ENCODE measurements at places on chromosomes 4 and X.
A peak's percentile ranks its signal among the peaks of the same experiment; 100 is the strongest.

DNA sequence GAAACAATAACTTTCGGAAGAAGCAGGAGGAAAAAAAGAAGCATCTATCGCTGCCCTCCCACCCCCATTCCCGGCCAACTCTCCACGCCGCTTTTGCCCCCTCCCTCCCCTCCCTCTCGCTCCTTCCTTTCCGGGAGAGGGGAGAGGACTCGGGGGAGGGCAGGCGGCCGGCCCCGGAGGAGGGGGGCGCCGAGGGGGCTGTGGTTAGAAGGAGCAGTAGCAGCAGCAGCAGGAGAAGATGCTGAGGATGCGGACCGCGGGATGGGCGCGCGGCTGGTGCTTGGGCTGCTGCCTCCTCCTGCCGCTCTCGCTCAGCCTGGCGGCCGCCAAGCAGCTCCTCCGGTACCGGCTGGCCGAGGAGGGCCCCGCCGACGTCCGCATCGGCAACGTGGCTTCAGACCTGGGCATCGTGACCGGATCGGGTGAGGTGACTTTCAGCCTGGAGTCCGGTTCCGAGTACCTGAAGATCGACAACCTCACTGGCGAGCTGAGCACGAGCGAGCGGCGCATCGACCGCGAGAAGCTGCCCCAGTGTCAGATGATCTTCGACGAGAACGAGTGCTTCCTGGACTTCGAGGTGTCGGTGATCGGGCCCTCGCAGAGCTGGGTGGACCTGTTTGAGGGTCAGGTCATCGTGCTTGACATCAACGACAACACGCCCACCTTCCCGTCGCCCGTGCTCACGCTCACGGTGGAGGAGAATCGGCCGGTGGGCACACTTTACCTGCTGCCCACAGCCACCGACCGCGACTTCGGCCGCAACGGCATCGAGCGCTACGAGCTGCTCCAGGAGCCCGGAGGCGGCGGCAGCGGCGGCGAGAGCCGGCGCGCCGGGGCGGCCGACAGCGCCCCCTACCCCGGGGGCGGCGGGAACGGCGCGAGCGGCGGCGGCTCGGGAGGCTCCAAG lies 1.3 kb downstream of the PCDH7 start:
- DNase-seq: no peak

DNA sequence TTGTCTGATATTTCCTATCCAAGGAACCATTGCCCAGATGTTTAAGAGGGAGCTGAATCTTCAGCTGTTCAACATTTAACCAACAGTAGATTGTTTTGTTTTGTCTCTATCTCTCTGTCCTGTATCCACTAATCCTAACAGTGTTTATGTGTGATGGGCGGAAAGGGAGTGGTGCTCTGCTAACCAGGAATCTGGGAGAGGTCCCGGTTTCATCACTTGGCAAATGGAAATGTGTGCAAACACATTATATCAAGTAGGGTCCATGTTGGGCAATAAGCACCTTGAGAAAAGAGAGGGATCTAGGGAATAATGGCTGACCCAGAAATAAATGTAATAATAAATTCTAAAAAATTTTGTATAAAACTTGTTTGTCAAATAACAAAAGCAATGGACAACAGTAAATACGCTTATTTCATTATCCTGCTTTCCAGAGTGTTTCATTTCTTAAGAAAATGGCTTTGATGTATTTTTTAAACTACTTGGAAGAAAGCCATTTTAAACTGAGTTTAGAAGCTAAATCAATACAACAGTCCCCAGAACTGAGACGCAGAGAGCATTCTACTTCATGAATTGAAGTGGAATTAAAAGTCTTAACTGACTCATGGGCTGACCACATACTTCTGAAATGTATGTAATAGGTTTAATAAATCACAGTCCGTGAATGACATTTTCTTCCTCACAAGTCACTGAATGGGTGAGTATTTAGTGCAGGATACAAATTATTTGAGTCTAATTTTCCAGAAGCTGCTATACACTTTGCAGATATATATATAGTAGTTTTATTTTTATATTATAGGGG lies 55.8 kb downstream of the EMCN start:
- DNase-seq: no peak

- DNase-seq: no peak
Measured at GRCh38 chr4:91330555-91331137, 973.1 kb upstream of the GRID2 start.

GRCh38 chr4:173013232-173013930 lies 155.2 kb upstream of the GALNT7 start:
- no peak for DNase-seq

- DNase-seq: no peak
Measured at GRCh38 chr4:64272432-64272831, 136.8 kb downstream of the TECRL start.

- DNase-seq: no peak
Measured at GRCh38 chr4:89099471-89099870, 11.9 kb upstream of the TIGD2 start.

DNA sequence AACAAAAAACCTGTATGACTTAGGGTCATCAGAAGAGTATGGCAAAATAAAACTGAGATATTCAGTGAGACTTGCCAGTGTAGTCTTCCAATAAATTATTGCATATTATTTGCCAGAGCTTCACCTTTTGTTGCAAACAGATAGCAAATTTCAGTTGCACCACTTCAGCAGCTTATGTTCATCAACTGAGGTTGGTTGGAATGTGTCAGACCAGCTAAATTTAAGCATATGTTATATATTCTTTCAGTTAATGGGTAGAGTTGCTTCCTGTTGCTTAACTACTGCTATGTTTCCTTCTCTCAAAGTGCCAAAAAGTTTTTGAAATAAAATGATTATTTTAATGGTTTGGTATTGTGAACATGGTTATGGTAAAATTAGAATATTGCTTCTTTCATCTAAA lies 61.5 kb downstream of the GALNT7 start:
- no peak for DNase-seq

DNA sequence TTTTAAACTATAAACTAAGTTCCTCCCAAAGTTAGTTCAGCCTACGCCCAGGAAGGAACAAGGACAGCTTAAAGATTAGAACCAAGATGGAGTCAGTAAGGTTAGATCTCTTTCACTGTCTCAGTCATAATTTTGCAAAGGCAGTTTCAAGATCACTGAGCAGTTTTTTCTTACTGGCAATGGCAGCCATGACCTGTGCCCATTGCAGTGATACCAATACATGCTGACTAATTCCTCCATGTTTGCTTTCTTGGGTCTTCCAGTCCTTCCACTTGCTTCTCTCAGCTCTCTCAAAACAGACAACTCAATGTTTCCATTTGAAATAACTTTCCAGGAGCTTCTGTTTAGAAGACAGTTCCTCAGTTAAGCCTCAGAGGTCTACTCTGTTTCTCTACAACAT lies 79.5 kb downstream of the PCDH18 start:
- DNase-seq: no peak

- DNase-seq: no peak
Measured at GRCh38 chr4:161829591-161829990, 334.2 kb downstream of the FSTL5 start.

DNA sequence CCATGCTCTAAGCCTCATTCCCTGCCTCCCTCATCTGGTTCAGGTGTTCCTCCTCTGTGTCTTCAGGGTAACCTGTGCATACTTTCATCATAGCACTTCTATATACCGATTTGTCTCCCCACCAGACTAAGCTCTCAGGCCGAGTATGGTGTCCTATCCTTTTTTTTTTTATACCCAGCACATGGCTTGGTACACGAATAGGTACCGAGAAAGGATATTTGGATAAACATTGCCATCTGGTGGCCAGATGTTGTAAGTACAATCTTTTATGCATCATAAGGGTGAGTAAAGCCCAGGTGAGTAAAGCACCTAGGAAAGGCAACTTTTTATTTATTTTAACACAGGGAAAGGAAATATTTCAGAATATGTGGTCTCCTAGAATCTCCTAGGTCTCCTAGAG lies 68.4 kb downstream of the MID2 start:
- DNase-seq: no peak

GRCh38 chr4:19262467-19262866 lies 989.2 kb upstream of the SLIT2 start:
- no peak for DNase-seq

DNA sequence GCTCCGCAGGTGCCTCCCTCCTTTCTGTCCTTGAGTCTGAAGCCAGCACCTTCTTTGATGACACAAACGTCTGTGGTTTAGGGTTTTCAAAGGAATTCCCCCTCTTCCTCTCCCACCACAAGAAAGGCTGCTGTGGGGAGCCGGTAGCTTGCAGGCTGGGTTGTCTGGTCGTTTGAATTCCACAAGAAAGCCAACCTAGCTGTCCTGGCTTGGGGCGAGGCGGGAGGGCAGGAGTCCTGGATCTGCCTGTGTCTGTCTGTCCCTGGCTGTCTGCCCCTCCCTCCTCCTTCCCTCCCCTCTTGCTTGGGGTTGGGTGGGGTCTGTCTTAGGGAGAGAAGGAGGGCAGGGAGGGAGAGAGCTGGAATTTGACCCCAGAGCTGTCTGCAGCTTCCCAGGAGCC lies 56.3 kb downstream of the SHROOM2 start:
- DNase-seq: no peak

DNA sequence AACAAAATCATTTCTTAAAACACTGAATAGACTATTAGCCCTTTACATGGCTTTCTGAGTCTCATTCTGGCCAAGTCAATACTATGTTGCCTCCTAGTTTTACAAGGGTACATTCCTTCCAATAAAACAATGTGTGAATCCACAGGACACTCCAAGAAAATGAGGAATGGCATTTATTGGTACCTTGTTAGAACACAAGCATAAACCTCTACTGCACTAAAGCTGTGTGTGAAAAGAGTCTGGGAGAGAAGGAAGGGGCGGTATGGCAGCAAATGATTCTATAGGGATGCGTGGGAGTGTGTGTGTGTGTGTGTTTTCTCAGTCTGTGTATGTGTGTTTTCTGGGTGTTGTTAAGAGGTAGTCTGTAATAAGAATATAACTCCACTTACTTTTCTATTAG lies 48.9 kb downstream of the CXCL1 start:
- no peak for DNase-seq

GRCh38 chr4:6929812-6930464 lies 20.3 kb downstream of the TBC1D14 start:
- no peak for DNase-seq

GRCh38 chr4:68494688-68495087 lies 47.4 kb downstream of the TMPRSS11E start:
- DNase-seq: no peak

- DNase-seq: no peak
Measured at GRCh38 chr4:129014566-129015509, 78.5 kb downstream of the SCLT1 start.

GRCh38 chr4:80221161-80221560 lies 23.9 kb downstream of the PRDM8 start:
- no peak for DNase-seq

GRCh38 chrX:129523079-129523911 lies at the start of gene SMARCA1:
Gene SMARCA1 (minus strand): TSS chrX:129523490. CDS start chrX:129523370, 120 bp downstream.
- DNase-seq: peak; percentile 27

DNA sequence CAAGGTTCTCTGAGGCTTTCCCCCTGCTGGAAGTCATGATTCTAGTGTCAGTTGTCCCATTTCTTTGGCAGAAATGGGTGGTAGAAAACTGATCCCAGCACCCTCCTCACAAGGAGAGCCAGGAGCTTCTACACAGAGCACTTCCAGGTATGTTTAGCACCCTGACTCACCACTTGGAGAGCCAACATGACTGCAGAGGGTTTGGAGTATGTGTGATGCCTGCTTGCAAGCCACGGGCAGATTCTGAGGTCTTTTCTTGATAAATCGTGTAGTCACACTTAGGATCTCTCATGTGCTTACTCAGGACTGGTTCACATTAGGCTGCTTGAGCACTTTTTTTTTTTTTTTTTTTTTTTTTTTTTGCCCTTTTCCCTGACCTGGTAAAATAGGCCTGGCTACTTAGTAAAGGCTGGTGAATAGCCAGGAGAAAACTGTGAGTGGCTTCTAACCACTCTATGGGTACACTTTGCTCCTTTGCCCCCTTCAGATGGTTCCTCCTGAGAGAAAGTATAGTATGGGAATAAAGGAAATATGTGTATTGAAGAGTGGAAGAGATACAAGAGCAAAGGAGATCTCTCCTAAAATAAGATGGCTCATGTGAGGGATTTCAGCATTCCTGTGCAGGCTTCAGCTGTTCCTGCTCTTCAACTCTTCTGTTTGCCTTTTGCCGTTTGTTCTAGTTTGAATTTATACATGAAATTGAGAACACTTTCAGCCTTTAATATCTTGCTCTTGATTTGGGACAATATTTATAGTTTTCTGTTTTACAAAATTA lies 103.6 kb downstream of the EMCN start:
- no peak for DNase-seq

GRCh38 chr4:156956826-156957368 lies 14.7 kb downstream of the PDGFC start:
- DNase-seq: no peak

GRCh38 chr4:168131196-168131595 lies 38.9 kb downstream of the ANXA10 start:
- DNase-seq: peak; percentile 4

DNA sequence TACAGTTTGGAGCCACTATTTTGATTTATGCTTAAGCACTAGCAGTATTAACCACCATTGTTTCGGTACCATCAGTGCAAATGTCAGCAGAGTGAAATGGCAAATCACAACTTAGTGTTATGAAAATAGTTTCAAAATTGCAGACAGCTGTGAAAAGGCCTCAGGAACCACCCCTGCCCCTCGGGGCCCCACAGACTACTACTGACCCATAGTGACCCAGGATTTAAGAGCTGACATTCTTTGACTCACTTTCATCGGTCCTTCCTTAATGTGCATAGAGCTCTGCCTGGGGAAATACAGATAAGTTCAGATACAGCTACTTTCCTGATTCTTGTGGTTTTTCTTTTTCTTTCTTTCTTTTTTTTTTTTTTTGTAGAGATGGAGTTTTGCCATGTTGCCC lies 3.3 kb upstream of the BBS7 start:
- DNase-seq: no peak

- peak; percentile 79 for DNase-seq
Measured at GRCh38 chr4:3199653-3200422, 49.1 kb upstream of the MSANTD1 start.

DNA sequence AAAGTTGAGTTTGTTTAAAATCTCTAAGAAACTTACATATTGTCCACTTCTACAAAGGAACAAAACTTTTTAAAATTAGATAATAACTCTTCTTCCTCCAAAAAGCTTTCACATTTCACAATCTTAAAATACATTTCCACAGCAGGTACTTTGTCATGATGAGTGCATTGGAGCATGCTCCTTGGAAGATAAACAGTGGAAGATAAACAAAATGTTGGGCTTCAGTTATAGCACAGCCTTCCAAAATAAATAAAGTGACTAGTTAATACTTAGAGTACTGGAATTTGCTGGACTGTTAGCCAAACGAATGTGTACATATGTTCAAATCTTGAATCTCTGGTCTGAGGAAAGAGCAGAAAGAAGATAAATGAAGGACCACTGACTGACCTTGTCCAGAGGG lies 54.9 kb upstream of the PDE5A start:
- DNase-seq: peak; percentile 31

- no peak for DNase-seq
Measured at GRCh38 chrX:12973561-12974304, 1.2 kb upstream of the TMSB4X start.

GRCh38 chrX:41442824-41443550 lies 4.2 kb upstream of the NYX start:
- no peak for DNase-seq

GRCh38 chr4:176001151-176002006 lies 64.3 kb upstream of the WDR17 start:
- no peak for DNase-seq
